ENCODE measurements at places on chromosomes 16 and 17.

GRCh38 chr16:67000384-67001351 lies 12.3 kb downstream of the CES4A start:
- peak; percentile 78 for DNase-seq

GRCh38 chr17:77619851-77620250 lies 338.7 kb upstream of the TNRC6C start:
- no peak for DNase-seq

DNA sequence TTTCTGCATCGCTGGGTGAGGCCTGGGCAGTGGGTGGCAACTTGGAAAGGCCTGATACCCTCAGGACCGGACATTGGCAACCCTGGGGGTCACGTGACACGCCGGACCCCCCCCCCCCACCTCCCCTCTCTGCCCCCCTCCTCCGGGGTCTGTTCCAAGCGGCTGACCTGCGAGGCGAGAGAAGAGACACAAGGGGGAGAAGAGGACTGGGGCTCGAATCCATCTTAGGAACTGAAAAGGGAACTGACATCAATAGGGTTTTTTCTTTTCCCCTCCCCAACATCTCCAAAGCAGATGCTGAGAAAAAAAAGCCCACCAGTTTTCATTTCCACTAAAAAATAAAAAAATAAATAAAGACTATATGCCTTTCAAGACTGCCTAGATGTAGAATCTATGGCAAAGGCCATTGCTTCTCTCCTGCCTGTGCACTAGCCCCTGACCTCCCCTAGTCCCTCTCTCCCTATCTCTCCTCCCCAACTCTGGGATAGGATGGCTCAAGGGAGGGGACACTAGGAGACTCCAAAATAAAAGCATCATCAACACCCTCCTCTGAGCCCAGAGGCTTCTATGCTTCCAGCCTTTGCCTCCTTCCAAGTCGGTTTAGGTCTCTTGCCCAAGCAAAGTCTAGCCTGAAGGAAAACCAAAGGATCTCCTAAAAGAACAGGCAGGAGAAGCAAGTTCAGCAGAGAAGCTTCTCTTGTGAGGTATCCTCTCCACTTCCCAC lies 7.7 kb upstream of the HOXB2 start:
- DNase-seq: no peak

GRCh38 chr17:3037259-3037658 lies 26.1 kb downstream of the OR1D5 start:
- no peak for DNase-seq

DNA sequence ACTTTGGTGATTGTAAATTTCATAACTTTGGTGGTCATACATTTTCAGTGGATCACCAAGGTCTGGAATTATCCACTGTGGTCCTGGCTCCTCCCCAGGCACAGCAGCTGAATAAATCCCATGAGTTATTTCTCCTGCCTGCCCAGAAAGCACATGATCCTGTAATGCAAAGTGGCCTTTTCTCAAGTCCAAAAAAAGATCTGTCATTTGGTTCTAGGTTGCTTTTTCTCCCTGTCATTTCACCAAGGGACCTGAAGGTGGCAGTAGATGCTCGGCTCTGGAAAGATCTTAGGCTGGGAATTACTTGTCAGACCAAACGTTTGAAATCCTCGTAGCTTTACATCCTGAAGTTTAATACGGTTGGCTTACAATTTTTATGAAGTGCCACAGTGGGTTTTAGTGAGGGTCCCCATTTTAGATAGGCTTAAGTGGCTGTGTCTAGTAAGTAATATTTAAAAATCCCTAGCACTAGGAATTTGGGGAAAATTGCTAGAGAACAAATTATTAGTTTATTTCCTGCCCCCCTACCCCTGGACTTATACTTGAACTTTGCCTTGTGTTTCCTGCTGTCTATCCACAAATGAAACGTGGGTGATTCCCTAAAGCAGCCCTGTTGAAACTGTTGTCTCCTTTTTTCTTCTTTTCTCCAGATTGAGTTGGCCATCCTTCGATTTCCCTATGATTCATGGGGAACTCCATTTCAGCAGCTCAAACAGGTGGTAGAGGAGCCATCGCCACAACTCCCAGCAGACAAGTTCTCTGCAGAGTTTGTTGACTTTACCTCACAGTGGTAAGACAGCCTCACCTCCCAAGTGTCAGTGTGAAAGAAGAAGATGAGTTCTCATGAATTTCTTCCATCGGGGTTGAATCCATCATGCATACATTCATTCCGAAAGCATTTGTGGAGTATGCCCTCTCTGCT lies 111.7 kb downstream of the MAP2K6 start:
- peak; percentile 64 for DNase-seq

DNA sequence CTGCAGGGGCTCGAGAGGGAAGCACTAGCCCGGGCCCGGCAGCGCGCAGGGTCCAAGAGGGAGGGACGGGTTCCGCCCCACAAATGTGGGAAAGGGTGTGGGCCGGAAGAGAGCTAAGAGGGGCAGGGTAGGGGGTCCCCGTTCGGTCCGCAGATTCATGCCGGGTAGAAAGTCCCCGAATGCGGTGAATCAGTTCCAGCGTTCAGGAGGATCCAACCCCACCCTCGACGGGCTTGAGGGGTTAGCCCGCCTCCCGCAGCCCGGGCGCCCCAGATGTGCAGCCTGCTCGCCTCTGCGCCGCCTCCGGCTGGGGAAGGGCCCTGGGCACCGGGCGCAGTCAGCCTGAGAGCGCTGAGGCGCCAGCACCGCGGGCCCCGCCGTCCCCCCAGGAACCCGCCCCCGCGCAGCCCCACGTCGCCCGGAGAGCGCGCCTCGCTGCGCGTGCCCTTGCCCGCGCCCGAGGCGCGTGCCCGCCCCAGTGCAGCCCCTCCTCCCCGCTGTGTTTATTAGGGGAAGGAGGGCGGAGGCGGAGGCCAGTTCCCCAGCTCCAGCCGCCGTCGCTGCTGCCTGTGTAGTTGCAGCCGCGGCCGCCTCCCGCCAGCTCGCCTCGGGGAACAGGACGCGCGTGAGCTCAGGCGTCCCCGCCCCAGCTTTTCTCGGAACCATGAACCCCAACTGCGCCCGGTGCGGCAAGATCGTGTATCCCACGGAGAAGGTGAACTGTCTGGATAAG lies at the start of gene LASP1:
Gene LASP1 (plus strand): TSS at position 533 of the 733 bp plus-strand sequence. CDS start 132 bp downstream, at position 665.
- peak; percentile 90 for DNase-seq

- DNase-seq: no peak
Observed at GRCh38 chr17:14228903-14229302, 7.8 kb downstream of the CDRT15 start.

DNA sequence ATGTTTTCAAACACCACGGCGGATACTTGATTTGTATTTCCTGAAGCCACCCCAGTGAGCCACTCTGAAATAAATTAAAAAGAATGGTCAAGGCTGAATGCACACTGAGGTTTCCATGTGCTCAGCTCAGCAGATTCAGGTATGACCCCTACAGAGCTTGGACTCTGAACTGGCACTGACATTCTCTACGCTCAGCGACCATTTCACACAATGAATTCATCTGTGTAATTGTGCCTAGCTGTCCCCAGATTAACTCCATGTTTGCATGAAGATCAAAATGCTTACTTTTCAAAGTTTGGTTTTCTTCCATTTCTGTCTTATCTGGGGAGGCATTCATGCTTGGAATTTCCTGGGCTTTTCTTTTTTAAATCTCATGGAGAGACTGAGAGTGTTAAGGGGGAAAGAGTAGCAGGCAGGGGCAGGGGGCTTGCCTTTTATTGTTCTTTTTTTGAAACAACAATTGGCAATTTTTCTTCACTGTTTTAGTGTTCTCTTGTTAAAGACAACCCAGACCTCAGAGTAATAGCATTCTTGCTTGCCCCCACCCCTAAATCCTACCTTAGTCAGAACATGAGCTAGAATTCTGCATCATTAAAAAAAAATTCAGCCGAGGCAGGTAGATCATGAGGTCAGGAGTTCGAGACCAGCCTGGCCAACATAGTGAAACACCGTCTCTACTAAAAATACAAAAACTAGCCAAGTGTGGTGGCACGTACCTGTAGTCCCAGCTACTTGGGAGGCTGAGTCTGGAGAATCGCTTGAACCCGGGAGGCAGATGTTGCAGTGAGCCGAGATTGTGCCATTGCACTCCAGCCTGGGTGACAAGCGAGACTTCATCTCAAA lies 85.5 kb upstream of the HNF1B start:
- DNase-seq: no peak

- no peak for DNase-seq
Observed at GRCh38 chr17:41329279-41329948, 13.9 kb upstream of the KRTAP17-1 start.

DNA sequence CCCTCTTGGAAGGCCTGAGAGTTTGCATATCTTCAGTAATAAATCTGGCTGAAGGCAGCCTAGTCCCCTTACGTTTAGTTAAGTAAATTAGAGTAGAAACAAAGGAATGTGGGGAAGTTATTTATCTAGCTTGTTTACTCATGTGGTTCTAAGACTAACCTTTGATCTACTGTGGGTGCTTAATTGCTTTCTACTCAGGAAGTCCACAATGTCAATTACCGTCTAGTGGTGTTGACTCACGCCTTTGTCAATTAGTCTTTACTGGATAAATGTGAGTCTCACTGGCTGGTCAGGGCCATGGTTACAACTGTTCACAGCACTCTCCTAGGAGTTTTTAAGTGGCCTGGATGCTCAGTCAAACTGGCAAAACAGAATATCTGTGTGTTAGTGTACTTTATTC lies 2338.4 kb downstream of the TP53TG3F start:
- no peak for DNase-seq

DNA sequence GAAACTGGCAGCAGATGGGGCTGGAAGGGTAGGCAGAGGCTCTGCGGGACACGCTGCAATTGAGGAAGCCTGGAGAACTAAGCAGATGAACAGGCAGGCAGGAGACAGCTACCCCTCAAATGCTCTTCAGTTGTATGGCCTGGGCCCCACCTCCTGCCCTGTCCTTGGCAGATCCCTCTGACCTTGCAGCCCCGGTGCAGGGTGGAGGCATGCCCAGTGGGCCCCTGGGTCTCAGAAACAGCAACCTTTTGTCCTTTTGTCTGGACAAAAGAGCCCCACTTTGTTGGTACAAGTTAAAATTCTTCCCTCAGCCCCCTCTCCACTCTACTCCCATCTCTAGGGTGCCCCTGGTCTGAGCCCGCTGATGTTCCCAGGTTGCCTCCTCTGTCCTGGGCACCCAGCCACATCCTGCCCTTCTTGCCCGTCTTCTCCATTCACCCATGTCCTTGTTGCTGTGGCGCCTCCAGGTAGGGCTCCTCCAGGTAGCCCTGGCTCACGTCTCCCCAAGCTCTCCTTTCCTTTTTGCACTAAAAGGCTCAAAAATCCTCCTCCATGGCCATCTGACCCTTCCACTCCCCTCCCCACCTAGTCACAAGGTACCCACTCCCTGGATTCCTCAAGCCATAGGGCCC lies 136.8 kb downstream of the CLEC16A start:
- DNase-seq: no peak

DNA sequence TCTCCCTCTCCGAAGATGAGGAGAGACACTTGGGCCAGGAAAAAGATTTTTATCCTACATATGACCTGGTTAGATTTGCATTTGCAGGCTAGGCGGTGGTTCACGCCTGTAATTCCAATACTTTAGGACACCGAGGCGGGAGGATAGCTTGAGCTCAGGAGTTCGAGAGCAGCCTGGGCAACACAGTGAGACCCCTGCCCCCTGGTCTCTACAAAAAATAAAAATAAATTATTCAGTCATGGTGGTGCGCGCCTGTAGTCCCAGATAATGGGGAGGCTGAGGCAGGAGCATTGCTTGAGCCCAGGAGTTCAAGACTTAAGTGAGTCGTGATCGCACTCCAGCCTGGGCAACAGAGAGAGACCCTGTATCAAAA lies 7.9 kb upstream of the THAP11 start:
- no peak for DNase-seq

GRCh38 chr16:87458424-87458915 lies 34.4 kb downstream of the ZCCHC14 start:
- no peak for DNase-seq

DNA sequence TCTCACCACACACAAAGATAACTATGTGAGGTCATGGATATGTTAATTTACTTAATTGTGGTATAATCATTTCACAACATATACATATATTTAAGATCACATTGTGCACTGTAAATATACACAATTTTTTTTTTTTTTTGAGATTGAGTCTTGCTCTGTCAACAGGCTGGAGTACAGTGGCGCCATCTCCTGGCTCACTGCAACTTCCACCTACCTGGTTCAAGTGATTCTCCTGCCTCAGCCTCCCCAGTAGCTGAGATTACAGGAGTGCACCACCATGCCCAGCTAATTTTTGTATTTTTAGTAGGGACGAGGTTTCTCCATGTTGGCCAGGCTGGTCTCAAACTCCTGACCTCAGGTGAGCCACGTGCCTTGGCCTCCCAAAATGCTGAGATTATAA lies 11.5 kb upstream of the PRSS54 start:
- DNase-seq: no peak

GRCh38 chr17:69175625-69176456 lies 34.1 kb upstream of the ABCA6 start:
- no peak for DNase-seq

- DNase-seq: no peak
Observed at GRCh38 chr16:79835194-79835593, 234.7 kb upstream of the MAF start.

- peak; percentile 70 for DNase-seq
Observed at GRCh38 chr17:50604513-50604912, 30.2 kb upstream of the ABCC3 start.

DNA sequence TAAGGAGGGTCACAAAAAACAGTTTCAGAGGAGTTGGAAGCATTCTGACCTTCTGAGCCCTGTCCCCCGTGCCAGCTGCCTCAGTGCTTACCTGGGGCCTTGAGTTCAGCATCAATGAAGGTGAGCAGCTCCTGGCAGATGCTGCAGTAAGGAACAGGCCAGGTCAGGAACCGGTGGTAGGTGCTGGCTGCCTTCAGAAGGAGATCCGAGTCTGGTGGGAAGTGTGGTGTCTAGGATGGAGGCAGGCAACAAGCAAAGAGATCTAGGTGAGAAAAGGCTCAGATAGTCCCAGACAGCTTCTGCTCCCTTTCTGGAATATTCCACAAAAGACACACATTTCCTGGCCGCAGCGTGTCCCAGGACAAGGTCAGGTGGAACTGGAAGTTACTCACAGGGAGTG lies 37.2 kb upstream of the PIK3R6 start:
- DNase-seq: peak; percentile 30

DNA sequence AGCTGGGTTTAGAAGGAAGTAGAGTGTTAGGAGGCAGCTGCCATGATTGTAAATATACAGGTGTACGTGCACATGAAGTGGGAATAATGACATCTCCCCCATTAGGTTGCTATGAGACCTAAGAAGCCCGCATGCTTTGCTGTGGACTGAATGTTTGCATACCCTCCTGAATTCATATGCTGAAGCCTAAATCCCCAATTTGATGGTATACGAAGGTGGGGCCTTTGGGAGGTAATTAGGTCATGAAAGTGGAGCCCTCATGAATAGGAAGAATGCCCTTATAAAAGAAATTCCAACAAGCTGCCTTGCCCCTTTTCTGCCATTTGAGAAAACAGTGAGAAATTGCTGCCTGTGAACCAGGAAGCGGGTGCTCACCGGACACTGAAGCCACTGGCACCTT lies 44.0 kb downstream of the CCDC182 start:
- no peak for DNase-seq

Measured in right atrium auricular region (tissue), 2 donors.